ENCODE measurements at places on chromosomes 1 and 21.

DNA sequence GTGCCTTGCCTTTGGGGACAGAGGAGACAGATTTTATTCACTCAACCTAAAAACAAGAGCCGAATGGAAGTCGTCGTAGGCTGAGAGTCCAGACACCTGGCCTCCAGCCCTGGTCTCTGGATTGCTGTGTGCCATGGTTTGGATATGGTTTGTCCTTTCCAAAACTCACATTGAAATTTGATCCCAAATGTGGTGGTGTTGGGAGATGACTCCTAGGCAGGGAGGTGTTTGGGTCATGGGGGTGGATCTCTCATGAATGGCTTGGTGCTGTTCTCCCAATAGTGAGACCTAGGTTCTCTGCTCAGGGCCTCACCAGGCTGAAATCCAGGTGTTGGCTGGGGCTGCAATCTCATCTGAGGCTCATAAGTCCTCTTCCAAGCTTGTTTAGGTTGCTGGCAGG, 75.5 kb downstream of the FOXD2 start:
- no peak for DNase-seq

DNA sequence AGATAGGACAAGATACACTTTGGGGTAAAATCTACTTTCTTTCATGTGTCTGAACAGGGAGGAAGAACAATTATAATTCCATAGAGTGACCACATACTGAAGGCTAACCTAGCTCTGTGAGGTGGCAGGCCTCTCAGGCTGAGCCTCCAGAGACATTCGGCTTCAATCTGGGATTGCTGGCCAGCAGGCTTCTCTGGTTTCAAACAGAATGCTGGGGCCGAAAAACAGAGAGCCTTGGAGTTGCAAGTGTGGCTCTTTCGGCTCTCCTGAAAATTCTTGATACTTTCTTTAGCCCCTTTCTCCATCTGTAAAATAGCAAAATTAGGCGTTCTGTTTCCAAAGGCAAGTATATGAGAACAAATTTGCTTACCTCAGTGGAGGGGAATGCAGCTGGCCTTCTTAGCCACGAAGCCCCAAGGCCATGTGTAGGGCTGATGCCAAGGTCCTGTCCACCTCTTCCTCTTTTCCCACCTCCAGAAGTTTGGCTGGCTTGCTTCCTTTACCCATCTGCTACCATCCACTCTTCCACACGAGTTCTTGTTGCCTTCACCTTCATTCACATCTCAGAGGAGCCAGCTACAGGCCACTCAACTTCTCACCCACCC, 30.0 kb upstream of the UBE2U start:
- DNase-seq, result no peak

DNA sequence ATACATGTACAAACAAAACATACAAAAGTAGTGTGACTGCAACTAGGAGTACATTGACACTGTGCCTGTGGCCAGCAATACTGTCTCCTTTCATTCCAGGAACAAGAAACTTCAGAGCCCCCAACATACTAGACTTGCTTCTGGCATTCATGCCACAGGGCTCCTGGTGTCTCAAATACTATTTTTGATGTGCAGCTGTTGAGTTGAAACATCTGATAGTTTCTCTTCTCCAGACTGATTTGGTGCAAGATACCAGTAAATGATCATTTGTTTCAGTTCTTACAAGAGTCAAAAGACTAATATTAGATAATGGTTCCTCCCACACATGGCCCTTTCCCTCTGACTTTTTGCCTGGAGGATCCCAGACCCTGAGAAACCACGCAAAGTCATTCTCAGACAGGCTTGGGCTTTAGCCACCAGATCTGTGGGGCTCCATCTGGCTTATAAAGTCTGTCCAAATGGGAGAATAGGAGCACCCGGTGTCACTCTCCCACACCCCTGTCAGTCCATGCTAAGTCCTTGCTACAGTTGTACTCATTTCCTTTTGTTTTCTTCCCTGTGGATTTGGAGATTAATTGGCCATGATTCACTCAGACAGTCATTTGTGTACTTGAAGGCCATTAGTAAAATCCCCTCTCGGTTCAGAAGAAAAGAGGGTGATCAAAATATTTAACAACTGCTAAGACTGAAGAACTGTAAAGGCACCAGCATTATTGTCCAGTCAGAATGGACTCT, 163.5 kb upstream of the RUNX1 start:
- no peak for DNase-seq

DNA sequence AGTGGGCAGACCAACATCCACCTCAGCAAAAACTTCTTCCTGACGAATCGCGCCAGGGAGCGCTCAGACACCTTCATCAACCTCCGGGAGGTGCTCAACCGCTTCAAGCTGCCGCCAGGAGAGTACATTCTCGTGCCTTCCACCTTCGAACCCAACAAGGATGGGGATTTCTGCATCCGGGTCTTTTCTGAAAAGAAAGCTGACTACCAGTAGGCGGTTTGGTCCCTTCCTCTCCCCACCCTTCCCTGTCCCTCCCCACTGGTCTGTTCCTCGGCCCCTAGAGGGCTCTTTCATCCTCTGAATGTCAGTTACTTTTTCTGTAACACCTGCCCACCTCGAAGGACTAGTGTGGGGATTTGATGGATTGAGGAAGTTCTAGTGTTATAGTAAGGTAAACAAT, 46.9 kb downstream of the CAPN2 start:
- DNase-seq, result no peak

- peak; percentile 45 for DNase-seq
These were observed 500.3 kb upstream of the C1orf87 start for GRCh38 chr1:60573726-60574409.

DNA sequence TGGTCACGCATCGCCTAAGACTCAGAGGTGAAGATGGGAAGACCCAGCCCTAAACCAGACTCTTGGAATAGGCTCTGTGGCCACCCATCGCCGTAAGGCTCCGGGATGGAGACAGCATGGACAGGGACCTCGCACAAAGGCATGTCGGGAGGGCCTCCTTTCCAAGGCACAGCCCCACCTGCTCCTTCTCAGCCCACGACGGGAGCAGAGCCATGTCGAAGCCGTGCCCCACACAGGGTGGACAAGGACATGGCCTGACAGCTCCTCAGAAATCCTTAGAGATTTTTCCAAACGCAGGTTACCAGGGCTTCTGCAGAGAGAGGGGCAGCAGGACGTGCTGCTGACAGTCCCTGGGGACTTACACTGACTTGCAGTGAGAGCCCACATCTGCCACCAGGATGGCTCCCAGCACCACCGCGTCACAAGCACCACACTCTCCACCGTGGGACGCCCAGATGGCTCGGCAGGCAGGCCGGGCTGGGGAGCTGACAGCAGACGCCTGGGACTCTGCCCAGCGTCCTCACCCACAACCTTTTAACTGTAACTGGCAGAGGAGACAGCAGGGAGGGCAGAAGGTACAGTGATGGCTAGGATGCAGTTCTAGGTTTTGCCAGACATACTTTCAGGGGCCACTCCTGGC, 12.0 kb downstream of the SSU72 start:
- no peak for DNase-seq

GRCh38 chr21:26965907-26966581, 844 bp downstream of the ADAMTS5 start:
- peak; percentile 67 for DNase-seq

GRCh38 chr1:164644774-164645644, 86.0 kb downstream of the PBX1 start:
- DNase-seq, result no peak

DNA sequence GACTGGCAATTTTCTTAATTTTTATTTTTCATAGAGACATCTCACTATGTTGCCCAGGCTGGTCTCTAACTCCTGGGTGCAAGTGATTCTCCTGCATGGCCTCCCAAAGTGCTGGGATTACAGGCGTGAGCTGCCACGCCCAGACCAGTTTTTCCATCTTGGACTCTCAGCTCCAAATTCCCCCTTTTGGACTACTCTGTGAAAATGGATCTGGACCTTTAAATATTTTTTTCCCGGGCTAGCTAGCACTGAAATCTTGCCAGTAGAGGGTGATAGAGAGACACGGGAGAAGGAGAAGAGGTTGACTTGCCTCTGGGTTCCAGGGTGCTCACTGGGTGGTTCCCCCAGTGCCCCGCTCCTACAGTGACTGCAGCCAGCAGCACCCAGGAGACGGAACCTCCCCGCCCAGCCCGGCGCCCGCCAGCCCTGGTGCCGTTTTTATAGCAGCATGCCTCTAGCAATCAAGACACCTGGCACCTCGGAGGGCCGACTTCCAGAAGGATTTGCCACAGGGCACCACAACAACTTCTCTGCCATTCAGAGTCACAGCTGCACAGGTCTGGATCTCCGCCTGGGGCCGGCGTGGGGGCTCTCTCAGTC, 34.7 kb upstream of the SCCPDH start:
- DNase-seq, result peak; percentile 92

DNA sequence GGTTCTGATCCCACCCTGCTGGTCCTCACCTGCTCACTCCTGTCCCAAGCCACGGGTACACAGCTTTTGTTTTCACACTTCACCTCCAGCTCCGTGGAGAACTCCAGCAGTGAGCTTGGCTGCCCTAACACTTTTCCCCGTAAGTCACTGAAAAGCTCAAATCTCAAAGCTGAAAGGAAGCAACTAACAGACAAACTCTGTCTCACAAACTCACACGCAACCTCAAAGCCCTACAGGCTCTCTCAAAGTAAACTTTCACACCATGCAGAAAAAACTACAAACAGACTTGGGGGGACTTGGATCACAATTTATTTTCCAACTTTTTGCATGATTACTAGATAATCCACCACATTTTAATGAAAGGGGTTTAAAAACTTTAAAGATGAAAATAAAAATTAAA, 88.3 kb downstream of the AK5 start:
- DNase-seq, result no peak

DNA sequence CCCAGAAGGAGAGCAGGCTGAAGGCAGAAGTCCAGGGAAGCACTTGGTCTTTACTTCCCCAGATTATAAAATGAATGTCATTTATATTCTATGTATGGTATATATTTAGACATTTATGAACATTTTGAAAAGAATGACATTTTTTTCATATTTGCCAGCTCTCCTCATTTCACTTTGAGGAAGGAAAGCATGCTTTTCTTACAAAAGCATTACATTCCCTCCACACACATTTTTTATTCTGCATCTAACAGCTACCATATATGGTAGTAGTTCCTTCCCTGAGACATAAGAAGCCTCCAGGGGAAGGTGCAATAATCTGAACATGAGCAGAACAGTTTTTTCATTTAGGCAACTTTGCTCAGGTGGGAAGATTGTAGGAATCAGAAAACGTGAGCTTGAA, 94.0 kb downstream of the LRRC7 start:
- DNase-seq, result no peak

DNA sequence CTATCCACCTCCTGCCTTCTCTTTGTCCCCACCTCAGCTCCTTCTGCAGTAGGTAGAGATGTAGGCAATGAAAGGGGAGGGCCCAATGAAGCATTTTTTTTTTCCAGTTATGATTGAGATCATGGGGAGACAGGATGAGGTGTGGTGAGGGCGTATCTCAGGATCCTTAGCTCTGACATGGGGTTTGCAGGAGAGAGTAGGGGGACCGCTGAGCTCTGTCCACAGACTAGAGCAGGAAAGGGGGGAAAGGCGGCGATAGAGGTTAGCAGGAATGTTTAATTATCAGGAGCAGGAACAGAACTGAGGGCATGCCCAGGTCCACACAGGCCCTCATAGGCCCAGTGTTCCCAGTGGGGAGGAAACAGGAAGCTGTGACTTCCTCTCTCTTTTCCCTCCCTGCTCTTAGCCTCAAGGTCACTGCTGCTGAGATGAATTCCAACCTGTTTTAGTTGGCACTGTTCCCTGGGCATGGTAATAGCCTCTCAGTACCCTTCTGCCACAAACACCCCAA, 901 bp upstream of the RXFP4 start:
- peak; percentile 17 for DNase-seq

GRCh38 chr1:205274041-205274691, 46.4 kb downstream of the TMCC2 start:
- DNase-seq, result no peak

GRCh38 chr1:25701030-25701785, 84.6 kb downstream of the MAN1C1 start:
- DNase-seq, result no peak

DNA sequence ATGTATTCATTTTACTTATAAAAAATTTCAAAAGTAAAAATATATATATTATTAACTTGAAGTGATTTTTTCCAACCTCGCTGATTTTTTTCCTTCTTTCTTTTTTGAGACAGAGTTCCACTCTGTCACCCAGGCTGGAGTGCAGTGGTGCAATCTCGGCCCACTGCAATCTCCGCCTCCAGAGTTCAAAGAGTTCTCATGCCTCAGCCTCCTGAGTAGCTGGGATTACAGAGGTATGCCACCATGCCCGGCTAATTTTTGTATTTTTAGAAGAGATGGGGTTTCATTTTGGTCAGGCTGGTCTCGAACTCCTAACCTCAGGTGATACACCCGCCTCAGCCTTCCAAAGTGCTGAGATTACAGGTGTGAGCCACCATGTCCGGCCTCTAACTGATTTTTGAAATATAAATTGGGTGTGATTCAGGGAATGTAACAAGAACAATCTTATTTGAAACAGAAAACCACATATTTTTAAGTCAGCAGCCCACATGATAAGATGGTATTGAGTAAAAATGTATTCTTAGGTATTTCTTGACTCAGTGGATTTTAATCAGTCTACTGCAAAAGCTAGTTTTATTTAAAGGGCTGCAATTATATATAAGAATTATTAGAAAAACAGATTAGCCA, 30.0 kb downstream of the ZBTB8B start:
- DNase-seq, result no peak

GRCh38 chr1:73310797-73311381, 887.1 kb downstream of the LRRIQ3 start:
- DNase-seq, result no peak

GRCh38 chr1:46686255-46686654, 14.6 kb downstream of the TEX38 start:
- DNase-seq, result no peak

- DNase-seq, result no peak
These were observed 71.5 kb downstream of the NR5A2 start for GRCh38 chr1:200099040-200099439.

DNA sequence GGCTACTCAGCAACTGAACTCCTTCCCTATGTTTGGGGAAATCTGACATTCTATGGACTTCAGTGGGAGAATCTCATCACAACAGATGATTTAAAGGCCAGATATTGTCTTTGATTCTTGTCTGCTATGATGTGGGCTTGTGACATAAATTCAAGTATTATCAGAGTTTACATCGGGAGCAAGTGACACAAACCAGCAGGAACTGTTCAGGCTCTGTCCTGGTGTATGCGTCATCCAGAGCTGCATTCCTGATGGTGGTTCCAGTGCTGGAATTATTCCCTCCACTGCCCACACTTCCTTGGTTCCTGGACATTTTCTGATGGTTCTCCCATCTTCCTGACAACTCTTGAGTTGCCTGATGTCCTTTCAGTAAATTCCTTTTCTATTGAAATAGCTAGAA, 10.8 kb upstream of the LSM10 start:
- no peak for DNase-seq

- peak; percentile 66 for DNase-seq
These were observed 6.2 kb downstream of the BARHL2 start for GRCh38 chr1:90710579-90711536.

Data from NCI-H1417 (cell line).